ENCODE measurements at places on chromosomes 7 and 10. TPM values are rescaled to one million over a fixed set of nuclear protein-coding genes. Genes with fewer than 3 reads are reported as not detected.

FOXI2 gene
- total RNA-seq, result not detected

PDZD7 gene
- total RNA-seq, result 0.13 TPM

CPA2 gene
- 1.9 TPM for total RNA-seq

- DNase-seq, result no peak
Observed at GRCh38 chr10:84156768-84157167, 16.8 kb upstream of the GPR15LG start.

GRCh38 chr7:12630513-12630819 lies 57.0 kb upstream of the ARL4A start:
- DNase-seq, result no peak

- DNase-seq, result no peak
Observed at GRCh38 chr7:23893942-23894891, 184.2 kb downstream of the STK31 start.

DNA sequence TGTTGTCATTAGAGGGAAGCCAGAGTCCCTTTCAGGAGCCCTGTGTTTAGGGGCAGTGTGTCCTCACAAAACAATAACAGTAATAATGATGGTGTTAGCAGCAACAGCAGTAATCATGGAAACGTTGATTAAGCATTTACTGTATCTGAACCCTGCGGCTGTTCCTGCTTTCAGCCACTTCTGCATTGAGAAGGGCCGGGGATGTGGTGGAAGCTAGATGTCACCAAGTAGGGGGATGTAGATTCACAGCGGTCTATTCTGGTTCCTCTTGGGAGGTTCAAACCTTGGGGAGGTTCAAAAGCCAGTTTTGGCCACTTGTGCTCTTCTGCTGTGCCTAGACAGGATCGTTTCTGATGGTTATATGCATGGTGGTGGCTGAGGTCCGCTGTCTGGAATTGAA lies 44.8 kb downstream of the PRPF18 start:
- no peak for DNase-seq

Data from left lobe of liver (tissue), 2 donors.